ENCODE measurements at places on chromosomes 6 and 20.
A peak's percentile ranks its signal among the peaks of the same experiment; 100 is the strongest.

- no peak for DNase-seq
Measured at GRCh38 chr6:98928688-98929087, 19.1 kb downstream of the FBXL4 start.

GRCh38 chr6:149925974-149926777 is 3.3 kb upstream of the RAET1G start:
- DNase-seq, result peak; percentile 90

GRCh38 chr6:81713205-81713604 is 39.3 kb downstream of the TENT5A start:
- no peak for DNase-seq

GRCh38 chr6:44800784-44801592 is 413.5 kb downstream of the CDC5L start:
- no peak for DNase-seq

DNA sequence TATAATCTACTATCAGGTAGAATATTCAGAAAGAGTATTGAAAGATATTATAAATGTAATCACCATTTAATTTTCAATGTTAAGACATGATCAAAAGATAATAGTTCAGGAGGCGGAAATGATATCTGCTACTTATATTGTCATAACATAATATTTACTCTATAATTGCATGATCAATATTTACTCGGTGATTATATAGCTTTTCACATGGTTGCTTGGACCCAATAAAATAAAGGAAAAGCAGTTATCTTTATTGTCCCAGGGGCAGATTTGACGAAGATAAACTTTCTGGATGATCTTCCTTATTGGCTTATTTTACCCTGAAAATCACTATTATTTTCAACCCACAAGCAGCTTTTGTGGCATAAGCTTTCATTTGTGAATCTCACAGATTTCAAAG is 350.4 kb downstream of the HACE1 start:
- no peak for DNase-seq

- no peak for DNase-seq
Measured at GRCh38 chr6:138099832-138100231, 7.4 kb downstream of the PERP start.

GRCh38 chr6:129623008-129623732 is 86.8 kb downstream of the ARHGAP18 start:
- DNase-seq, result no peak

DNA sequence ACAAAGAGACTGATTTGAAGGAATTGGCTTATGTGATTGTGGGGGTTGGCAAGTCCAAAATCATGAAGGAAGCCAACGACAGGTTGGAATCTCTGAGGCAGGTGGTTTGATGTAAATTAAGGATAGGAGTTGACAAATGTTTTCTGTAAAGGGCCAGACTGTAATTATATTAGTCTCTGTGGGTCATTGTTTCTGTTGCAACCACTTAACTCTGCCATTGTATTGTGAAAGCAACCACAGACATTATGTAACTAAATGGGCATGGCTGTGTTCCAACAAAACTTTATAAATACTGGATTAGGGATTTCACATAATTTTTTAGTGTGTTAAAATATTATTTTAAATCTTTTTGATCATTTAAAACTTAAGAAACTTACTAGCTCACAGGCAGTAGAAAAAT is 199.2 kb upstream of the MYLIP start:
- DNase-seq, result no peak

DNA sequence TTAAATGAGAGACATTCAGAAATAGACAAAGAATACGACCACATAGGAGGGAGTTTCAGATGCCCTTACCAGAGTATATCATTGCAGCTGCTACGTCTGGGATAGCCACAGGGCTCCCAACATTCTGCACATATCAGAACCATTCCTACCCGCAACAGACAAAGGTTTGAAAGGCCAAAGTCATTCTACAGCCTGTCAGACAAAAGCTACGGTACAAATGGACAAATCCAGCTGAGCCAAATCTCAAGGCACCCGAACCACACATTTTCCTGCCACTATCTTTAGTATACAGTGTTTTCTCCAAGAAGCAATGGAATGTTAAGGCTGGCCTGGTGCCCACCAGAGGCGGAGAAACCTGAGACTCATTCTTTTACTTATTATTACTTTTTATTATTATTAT is 30.5 kb upstream of the LYRM2 start:
- DNase-seq, result no peak

- no peak for DNase-seq
Measured at GRCh38 chr20:53411891-53412290, 181.7 kb downstream of the ZNF217 start.

DNA sequence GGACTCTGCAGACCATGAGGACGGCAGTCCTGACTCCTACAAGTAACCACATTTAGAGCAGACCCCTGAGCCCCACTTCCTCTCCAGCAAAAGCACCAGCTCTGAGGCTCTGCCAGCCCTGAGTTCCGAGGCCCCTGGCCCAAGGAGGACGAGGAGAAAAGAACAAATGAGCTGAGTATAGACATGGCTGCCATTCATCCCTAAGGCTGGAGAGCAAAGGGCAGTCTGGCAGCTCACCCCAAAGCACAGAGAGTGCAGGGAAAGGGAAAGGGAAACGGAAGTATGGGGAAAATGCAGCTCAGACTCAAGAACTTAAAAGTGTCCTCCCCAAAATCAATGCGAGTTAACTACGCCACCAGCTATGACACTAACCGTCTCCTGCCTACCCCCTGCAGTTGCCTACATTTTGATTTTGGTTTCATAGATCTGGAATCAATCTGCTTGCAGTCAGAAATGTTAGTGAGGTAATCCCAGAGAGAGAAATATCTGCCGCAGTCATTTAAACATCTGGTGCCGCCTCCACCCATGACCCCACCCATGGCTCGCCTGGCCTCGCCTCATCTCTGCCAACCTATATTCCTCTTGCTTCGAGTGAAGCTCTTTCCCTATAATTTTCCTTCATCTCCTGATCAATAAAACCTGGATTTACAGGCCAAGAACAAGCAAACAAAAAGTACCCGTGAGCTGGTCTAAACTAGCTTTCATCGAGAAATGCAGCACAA is 49.6 kb upstream of the AFDN start:
- no peak for DNase-seq

GRCh38 chr6:148943451-148943850 is 196.6 kb downstream of the UST start:
- no peak for DNase-seq

- DNase-seq, result no peak
Measured at GRCh38 chr6:32147401-32148132, 4.2 kb downstream of the PRRT1 start.

DNA sequence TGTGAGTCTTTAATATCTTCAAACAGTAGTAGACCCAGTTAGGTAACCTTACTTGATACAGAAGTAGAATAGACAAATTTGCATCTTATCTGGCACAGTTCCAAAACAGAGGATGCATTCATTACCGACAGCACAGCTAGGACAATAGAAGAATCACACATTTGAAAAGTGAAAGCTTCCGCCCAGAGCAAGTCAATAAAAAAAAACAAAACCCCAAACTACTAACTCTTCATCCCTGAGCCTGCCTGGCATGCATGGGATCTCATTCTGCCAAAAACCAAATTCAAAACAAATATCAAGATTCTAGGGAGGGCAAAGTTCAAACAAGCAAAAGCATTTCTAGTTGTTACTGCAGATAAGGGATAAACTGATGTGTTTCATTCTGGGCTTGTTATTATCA is 235.4 kb downstream of the BTBD9 start:
- no peak for DNase-seq

- peak; percentile 90 for DNase-seq
Measured at GRCh38 chr6:107116328-107116892, 1.1 kb upstream of the BEND3 start.

GRCh38 chr20:62815066-62815991 is 1.5 kb upstream of the COL9A3 start:
- no peak for DNase-seq

DNA sequence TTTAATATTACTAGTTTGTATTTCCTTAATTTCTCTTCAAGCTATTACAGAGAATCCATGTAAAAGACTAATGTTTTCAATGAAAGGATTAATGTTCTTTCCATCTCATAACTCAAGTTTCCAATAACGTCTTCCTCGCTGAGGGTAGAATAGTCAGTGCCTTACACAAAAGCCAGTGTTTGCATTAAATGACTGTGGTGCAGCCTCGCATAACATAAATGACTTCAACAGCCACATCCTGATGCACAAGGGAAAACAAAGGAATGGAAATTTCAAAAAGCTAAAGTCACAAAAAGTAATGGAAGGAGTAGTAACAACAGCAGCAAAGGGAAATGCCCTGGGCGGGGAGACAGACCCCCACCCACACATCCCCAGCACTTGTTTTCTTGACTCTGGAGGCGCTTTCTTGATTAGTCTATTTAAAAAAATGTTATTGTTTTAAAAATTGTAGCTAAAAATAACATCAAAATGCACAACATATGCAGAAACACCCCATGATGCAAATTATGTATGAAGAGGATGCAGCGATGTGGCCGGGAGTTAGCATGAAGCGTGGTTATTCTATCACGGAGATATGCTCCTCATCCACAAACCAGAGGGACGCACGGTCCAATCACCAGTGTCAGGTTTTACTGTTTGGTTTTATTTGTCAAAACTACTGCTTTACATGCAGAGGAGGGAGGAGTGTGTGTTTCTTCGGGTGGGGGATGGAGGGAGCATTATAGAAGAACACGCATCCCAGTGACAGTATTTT is 228.6 kb downstream of the GMPR start:
- DNase-seq, result no peak

- DNase-seq, result no peak
Measured at GRCh38 chr6:165456286-165456685, 146.9 kb upstream of the C6orf118 start.

DNA sequence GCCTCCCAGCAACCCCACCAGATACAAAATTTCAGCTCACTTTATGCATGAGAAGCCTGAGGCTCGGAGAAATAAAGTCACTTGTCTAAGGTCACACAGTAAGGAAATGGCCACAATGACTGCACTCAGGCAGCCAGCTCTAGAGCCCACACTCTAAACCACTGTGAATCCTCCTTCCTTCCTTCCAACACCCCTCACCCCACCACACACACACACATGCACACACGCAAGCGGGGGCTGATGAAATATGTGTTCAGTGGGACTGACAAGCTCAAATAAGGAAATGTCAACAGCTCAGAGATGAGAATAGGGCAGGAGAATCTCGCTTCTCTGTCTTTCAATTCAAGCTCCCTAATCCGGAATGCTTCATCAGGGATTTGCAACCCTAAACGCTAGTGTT is 6.0 kb upstream of the BPIFA1 start:
- DNase-seq, result no peak

GRCh38 chr6:83155794-83156193 is 37.3 kb downstream of the PGM3 start:
- DNase-seq, result no peak

DNA sequence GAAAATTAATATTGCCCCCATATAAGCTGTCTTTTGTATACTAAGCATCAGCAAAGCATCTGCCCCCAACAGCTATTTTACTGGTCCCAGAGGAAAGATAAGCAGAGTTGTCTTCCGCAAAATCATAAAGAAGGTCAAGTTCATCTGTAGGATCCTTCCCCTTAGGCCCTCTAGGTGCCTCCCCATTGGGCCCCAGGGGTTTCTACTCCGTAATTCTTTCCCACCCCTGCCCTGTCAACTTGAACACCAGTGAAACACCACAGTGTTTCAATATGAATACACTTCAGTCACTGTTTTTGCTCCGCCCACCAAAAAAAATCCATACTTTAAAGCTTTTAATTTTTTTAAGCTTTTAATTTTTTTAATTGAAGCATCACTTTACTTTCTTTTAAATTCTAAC is 159.2 kb downstream of the ATXN1 start:
- DNase-seq, result no peak

GRCh38 chr20:23624324-23624691 is 13.4 kb downstream of the CST3 start:
- DNase-seq, result no peak

DNA sequence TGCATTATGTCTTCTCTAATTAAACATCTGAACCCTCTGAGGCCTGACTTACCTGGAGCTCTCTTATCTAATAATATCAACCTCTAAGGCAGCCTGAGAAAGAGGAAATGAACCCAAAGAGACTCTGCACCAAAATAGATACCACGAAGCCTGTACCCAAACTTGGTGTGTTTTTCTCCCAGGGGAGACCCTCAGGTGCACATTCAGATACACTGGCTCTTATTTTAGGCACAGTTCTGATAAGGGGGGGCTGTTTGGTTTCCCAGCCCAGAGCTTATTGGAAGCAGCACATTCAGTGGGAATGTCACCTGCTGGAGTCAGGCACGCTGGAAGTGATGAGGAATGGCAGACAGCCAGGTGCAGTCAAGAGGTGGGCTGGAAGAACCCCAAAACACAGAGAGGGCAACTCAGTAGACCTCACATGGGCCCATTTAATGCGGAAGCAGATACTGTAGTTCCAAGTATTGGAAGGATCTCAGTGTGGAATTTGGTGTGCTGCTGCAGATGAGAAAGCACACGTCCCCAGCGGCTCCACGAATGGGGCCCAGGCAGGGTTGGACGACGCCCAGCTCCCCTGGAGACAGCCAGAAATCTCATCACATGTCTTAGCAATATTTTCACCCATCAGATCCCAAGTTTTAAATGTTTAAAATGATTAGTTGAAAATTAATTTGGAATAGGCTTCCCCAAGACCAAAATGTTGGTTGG is 9.7 kb upstream of the CCR6 start:
- peak; percentile 95 for DNase-seq

DNA sequence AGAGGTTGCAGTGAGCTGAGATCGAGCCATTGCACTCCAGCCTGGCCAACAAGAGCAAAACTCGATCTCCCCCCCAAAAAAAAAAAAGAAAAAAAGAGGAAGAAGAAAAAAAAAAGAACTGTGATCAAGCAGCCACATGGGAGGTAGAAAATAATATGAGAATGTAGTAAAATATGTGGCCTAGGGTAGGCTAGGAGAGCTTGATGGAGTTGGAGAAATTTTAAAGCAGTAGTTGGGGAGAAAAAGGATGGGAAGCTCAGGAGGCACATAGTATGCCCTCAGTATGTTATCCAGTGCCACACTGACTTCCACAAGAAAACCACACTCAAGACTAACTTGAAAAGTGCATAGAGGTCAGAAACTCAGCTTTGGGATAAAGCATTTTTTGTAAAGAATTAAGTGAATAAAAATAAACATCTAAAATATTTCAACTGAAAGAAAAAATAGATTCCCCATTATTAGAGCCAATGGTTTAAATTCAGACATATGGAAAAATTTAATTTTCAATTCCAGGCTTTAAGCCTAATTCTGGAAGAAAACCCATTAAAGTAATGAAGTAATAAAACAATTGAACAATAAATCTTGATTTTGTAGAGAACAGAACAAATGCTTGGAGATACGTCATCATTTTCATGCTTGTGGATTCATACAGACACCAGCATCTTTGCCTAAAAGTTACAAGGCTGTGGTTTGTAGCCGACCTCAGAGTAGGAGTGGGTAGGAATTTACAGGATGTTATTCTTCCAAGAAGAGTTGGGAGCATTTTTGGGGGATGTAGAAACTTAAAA is 34.7 kb downstream of the PLEKHG1 start:
- DNase-seq, result peak; percentile 86

- no peak for DNase-seq
Measured at GRCh38 chr6:159894991-159895390, 4.2 kb downstream of the MAS1 start.

GRCh38 chr6:118514689-118515088 is 33.4 kb upstream of the PLN start:
- no peak for DNase-seq
